ENCODE measurements at places on chromosomes 2 and 18.

GRCh38 chr2:104702031-104702850 is 151.7 kb upstream of the POU3F3 start:
- peak; percentile 73 for DNase-seq

- no peak for DNase-seq
Measured at GRCh38 chr2:25445464-25445863, 103.7 kb upstream of the DNMT3A start.

DNA sequence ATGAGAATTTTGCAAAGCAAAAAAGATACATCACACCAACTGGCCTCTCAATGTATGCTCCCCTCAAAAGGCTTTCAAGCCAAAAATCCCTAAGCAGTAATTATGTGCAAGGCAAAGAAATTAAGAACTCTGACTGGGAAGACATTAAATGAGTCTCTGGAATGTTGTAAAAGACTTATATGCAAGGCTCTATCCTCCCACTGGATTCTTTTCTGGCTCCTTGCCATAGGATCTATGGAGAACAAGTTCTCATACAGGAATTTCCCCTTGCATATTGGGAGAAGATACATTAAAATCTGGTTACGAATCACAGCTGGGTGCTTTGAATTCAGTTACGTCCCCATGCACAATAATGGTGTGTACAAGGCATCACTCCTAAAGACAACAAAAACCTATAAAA is 73.4 kb upstream of the ATL2 start:
- no peak for DNase-seq

DNA sequence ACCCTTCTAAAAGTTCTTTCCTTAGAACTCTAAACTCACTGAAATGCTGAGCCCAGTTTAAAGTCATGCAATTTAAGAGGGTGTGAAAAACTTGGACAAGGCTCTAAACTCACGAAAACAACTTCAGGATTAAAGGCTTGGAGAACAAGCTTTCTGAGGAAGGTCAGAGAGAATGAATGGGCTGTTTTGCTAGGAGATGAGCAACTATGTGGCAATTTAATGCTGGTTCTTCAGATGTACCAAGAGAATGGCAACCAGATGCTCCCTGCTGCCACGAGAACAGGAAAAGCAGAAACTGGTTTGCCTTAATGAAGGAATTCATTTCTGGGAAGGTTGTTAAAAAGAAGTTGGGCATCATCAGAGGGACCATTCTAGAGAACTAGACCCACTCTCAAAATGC is 77.8 kb upstream of the PMAIP1 start:
- DNase-seq: no peak

- DNase-seq: peak; percentile 48
Measured at GRCh38 chr2:47221946-47222345, 66.8 kb upstream of the STPG4 start.

GRCh38 chr2:85771486-85771885 is 17.7 kb downstream of the ATOH8 start:
- no peak for DNase-seq

DNA sequence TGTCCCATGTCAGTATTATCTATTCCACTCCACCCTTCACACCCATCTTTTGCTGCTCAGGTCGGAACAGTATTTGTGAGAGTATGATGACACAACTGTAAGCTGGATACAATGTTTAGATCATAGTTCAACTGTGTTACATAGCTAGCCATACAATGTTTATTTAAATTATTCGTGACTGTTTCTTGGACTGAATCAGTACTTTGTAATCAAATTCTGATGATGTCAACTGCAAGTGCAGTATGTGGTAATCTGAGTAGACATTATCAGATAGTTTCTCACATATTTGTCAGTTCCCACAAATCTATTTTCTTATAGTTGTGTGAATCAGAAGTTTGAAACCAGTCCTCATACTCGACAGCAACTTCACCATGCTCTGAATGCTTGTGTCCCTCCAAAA is 177.6 kb downstream of the ZNF407 start:
- DNase-seq: no peak

- DNase-seq: no peak
Measured at GRCh38 chr2:236783417-236784020, 213.9 kb downstream of the ACKR3 start.

- DNase-seq: no peak
Measured at GRCh38 chr2:7945026-7945425, 736.8 kb upstream of the ID2 start.

- no peak for DNase-seq
Measured at GRCh38 chr18:32610176-32610575, 139.5 kb upstream of the GAREM1 start.

GRCh38 chr2:122635686-122636085 is 880.2 kb downstream of the TSN start:
- DNase-seq: no peak

- no peak for DNase-seq
Measured at GRCh38 chr2:24820175-24820513, 26.9 kb downstream of the CENPO start.

DNA sequence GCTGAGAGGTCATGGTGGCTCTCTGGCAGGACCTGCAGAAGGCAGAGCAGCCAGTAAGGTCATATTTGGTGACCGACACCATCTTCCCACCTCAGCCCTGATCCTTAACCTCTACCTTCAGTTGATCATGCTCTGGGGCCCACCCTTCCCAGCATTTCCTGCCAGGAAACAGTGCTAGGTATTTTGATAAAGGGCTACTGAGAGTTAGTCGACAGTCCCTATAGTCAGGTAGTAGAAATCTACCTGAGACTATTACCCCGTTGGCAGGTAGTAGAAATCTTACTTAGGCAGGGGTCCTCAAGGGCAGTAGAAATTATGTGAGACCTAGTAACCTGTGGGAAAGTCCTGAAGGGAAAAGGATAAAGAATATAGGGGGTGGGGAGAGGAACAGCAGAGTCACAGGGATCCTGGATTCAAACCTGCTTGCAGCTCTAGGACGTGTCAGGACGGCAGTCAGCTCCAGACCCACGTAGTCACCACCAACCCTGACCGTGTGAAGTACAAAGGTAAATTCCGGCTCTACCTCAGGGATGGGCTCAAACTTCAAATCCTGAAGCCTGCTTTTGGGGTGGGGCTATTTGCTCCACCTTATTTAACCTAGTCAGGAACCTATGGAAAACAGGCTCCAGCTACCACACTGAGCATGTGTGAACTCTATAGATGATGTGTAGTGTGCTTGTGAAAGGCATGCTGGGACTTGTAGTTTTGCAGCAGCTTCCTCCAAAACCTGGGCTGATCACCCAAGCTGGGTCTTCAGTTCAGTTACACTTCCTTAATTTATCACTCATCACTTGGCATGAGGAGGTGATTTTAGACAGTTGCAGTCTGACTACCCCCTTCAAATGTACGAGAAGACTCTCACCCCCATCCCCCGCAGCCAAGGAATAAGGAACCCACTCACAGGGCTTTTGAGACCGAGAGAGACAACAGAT is at the start of gene DQX1:
Gene DQX1, minus strand, starts transcription at position 515 of the 932 bp plus-strand sequence. Its CDS starts 502 bp downstream, at position 13.
- no peak for DNase-seq

DNA sequence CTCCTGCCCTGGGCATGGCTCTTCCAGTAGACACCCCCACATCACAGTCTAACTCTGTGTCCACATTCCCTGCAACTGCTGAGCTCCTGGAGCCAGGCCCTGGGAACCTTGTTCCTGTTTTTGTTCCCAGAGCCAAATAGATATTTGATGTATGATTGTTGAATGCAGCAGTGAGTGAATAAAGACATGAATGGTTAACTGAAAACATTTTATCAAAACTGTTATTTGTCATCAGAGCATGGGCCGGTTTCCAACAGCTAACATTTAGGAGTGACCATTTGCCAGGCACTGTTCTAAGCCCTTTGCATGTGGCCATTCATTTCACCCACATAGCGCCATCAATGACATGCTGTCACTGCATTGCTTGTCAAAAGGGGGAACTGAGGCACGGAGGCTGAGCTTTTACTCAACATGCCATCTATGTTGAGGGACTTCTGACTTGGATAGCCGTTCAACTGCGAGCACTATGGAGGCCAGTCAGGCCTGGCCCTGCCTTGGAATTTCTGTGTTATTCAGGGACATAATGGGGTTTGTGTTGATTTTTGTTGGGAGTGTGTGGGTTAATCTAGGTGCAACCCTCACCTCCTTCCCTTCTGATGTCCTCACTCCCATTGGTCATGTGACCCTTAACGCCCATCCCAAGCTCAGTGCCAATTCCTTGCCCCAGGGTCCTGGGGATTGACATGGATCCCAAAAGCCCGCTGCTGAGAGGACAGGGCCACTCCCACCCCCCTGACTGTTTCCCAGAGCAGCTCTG is 12.6 kb downstream of the IL1R1 start:
- no peak for DNase-seq

DNA sequence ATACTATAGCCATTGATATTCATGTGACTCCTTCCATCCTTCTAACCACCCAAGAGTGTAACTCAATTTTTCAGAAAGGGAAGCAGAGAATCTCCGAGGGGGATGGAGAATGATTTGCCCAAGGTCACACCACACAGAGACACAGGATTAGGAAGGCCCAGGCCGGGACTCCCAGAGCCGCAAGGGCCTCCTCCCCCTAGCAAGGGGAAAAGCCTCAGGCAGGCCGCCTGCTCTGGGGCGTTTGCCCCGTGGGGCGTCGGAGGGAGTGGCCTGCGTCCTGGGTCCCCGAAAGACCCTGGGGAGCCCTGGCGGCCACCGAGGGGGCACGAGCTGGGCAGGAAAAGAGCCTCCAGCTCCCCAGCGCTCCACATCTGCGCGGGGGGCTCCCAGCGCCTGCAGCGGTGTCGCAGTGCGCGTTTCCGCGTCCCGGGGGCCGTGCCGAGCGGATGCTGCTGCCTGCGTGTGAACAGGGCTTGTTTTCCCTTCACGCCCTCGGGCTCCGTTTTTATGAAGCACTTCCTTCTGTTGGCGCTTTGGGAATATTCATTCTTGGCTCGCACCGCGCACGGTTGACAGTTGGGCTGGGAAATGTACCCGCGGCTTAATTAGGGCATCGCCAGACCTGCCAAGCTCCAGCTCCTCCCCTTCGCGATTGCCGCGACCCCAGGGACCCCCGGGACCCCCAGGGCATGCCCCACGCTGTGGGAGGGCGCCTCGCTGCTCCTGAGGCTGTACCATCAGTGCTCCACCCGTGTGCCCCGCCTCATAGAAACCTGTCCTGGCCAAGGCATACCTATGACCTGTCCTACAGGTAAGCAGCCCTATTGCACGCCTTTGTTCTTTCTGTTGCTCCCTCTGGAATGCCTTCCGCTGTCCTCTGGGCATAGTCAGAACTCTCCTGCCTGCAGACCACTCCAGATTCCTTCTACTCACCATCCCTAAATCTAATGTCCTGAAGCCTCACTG is 158.9 kb upstream of the GLI2 start:
- DNase-seq: no peak

DNA sequence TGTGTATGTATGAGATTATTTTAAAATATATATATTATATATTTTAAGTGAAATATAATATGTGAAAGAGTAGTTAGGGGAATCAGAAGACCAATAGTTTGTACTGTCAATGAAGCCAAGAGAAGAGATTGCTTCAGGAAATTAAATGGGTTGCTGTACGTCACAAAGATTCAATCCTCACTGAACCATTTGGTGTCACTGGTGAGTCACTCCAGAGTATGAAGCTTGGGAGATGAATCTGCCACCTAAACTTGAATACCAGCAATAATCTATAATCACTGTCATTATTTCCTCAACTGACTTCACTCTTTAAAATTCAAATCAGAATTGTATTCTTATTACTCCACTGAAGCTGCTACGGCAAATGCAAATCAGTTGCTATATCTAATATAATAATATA is 41.9 kb upstream of the SCN9A start:
- DNase-seq: no peak

GRCh38 chr18:66534110-66534509 is 69.8 kb downstream of the CDH19 start:
- no peak for DNase-seq

DNA sequence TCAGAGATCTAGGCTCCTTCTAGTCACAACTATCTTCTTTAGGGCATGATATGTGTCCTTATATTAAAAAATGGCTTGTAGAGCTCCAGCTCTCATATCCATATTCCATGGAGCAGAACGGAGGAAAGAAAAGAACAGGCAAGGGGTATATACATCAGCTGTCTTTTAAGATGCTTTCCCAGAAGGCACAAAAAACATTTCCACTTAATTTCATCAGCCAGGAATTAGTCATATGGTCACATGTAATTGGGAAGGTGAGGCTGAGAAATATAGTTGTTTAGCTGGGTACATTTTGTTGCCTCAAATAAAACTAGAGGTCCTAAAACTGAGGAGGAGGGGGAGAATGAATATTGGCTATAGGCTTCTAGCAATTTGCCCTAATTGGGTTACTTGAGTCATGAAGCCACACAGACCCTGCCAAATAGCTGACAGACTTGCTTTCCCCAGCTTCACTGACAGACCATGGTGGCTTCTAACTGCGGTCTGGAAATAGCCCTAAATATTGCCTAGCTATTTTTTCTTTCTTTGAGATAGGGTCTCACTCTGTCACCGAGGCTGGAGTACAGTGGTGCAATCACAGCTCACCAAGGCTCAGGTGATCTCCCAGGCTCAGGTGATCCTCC is 20.0 kb downstream of the MAIP1 start:
- DNase-seq: no peak

DNA sequence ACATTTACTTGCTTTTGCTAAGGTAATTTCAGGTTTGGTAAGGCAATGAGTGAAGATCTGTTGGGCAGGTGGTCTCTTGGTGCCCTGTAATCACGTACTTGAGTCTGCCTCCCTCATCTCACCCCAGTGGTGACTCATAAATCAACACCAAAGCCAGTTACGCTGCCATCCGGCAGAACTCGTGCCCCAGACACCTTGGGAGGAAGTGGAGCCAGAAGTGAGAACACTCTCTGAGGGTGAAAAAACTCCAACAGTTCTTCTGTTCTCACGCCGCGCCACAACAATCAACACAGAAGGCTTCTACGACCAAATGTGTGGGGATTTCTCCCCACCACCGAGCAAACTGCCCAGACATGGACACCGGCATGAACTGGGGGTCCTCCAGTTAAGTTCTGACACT is 206.2 kb downstream of the ARL4C start:
- DNase-seq: no peak

- no peak for DNase-seq
Measured at GRCh38 chr2:178163395-178163794, 30.9 kb upstream of the OSBPL6 start.

DNA sequence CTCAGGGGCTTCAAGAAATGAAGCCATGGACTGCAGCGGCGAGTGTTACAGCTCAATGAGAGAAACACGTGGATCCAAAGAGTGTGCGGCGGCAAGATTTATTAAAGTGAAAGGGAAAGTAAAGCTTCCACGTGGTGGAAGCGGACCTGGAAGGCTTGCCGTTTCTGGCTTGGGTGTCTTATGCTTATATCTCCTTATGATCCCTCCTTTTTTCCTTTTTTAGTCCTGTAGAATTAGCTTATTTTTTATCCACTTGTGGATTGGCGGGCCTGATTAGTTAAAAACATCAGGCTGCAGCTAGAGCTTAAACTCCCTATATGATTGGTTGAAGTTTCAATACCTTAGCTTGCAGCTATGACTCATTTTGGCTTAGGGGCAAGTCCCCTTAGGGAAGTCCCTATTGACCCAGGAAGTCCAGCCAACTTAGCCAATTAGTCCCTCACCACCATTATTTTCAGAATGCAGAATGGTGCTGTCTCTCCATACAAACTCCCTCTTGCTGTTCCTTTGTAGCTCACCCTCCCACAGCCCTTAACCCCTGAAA is 11.6 kb upstream of the HNMT start:
- DNase-seq: no peak

Measured in DMS79 (cell line).